ENCODE measurements at places on chromosomes 1 and 21.

- no peak for DNase-seq
These were observed 245.5 kb downstream of the RPS6KC1 start for GRCh38 chr1:213296558-213296957.

- no peak for DNase-seq
These were observed 7.5 kb downstream of the HTR1D start for GRCh38 chr1:23209770-23210169.

DNA sequence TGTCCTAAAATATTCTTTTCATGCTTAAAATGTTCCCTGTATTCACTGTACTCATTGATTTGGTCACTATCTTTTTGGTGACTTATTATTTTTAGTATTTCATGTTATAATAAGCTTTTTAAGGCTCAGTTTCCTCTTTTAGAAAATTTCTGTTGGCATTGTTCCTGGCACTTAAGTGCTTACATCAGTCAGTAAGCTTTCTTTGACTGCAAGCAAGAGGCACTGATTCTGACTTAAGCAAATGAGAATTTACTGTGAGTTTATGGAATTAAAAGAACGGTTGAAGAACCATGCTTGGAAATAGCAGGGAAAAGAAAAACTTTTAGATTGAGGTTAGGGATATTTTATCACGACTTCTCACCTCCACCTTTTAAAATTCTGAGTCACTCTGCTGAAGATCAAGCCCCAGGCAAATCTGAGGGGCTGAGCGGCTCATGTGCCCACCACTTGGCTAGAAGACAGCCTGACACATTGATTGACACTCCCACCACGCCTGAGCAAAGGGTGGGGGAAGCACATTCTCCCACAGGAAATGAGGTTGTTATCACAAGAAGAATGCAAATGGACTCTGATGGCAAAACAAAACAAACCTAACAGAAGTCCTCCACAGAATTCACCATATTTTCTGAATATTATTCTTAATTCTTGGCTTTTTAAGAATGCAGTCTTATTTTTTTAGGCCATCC is 102.8 kb downstream of the KCTD3 start:
- DNase-seq = no peak

DNA sequence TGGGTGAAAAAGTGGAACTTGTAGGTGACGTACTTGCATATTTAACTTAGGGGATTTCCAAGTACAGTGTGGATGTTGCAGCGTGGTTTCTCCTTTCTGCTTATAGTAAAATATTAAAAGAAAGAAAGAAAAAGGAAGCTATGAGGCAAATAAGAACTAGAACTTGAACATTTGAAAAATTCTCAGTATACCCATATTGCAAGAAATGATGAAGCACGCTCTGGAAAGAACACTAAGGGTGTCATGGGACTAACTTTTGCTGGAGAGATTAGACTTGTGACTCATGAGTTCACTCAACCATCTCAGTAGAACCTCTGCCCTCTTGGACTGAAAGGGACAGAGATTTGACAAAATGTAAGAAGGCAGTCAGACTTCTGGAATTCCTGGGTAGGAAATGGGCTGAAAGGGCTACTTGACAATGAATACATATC is 704.5 kb upstream of the ADGRL4 start:
- no peak for DNase-seq

DNA sequence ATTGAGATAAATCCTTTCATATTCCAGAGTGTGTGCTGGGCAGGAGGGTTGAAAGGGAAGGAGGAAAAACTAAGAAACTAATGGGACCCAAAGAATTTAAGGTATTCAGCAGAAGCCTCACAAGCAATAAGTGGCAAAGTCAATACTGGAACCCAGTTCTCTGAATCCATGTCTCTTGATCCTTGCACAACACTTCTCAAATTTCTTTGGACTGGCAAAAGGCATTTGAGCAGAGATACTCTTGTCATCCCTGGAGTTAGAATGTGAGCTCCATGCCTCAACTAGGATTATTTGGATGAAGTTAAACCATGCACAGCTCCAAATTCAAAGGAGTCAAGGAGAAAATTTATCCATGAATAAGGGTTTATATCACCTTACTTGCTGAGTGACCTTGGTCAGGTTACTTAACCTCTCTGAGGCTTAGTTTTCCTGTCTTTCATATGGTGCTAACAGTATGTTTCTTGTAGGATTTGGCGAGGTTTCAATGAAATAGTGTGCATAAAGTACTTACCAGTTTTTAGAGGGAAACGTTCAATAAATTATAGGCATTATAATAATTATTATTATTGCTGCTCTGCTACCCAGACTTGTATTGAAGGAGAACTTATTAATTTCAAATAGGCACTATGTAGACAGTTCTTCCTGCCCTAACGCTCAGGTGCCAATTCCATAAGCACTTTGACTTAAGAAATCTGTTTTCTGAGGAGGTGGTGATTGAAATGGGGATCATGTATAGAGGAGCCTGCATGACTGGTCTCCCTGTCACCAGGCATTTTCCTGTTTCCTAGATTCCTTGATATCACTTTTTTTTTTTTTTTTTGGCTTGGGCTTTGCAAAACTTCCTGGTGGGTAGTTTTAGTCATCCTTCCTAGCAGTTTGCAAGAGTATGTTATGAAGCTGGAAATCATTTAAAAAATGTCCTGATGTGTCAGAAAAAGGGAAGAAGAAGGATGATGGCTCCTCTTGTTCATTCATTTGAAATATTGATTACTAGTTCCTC is 125.0 kb upstream of the JUN start:
- DNase-seq = no peak
